ENCODE measurements at places on chromosomes 3 and 15.

GRCh38 chr3:9778143-9779074 is 8.7 kb upstream of the CAMK1 start:
- no peak for DNase-seq

- DNase-seq: no peak
Observed at GRCh38 chr3:10023587-10024310, 2.5 kb upstream of the FANCD2 start.

- DNase-seq: no peak
Observed at GRCh38 chr15:89787944-89788343, 11.8 kb downstream of the MESP2 start.

DNA sequence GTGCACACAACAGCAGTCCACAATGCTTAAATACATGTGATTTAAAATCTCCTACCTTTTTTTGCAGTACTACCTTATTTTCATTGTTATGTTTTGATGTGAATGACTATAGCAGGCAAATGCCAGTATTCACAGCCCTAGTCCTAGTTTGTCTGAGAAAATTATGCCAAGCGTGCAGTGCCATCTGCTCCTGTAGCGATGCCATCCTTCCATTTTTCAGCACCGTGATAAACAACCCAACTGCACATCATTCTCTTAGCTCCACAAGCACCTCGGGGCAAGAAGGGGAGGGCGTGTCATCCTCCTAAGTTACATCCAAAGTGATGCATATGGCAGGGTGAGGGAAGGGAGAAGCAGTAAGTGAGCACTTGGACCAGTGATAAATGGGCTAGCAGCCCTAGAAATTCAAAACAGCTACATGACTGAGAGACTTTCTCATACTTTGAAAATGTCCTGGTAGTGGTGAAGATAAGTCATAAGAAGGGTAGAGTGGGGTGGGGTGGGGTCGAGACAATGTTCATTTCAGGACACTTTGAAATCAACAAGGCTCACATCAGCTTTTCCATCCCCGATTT is 198.8 kb downstream of the LSAMP start:
- no peak for DNase-seq

DNA sequence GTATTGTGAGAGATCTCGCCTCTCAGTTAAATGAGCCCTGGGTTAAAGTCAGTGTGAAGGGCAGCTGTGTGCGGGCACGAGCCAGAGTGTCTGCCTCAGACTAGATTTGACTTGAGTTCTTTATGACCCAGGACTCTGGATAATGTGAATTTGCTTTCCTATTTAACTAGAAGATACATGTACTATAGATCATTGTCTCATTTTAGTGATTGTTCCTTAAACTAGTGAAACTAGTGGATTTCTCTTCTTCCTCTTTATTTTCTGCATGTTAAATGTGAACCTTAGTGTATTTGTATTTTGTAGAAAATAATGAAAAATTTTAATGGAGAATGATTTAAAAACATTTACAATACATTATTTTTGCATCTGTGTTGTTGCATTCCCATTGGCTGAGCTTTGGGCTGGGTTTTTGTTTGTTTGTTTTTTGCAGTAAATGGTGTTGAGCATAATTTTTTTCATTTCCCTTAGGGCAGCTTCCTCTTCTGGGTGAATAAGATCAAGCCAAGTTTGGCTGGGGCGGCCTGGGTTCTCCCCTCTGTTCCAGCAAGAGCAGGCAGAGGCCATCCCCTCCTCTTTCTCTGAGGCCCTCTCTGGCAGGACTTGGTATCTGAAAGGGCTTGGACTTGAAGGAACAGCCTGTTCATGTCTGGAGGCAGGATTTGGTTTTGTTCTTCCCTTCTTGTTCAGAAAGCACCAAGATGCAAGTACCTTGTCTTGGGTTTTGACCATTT is 15.0 kb downstream of the GCSAM start:
- no peak for DNase-seq

GRCh38 chr3:11591002-11591355 is 52.7 kb downstream of the VGLL4 start:
- no peak for DNase-seq

DNA sequence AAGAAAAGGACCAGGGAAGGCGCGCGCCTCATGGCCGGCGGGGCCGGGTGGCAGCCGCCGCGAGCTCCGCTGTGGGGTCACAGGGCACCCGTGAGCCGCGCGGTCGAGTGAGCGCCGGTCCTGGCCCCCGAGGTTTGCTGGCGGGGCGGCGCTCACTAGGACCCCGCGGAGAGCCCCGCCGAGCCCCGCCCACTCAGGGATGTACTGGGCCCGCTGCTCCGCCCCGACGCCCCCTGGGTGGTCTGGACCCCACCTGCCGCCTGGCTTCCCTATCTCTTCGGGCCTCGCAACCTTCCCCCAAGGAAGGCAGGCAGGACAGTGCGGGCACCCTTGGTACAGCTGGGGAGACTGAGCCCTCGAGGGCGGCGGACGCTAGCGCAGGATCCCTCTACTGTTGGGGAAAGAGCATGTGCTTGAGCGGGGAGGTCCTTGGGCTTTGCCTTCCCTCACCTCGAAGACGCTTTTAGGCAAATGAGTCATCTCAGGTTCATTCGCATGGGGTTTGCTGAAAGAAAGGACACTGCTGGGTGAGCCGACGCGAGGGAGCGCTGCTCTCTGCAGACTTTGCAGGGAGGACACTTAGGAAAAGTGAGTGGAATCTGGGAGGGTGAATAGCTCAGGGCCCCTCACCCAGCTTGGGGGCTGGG is at the start of gene CHRNB4:
CHRNB4 (minus strand) TSS at position 109 of the 647 bp plus-strand sequence; CDS start at position 32, 77 bp downstream.
- no peak for DNase-seq

- DNase-seq: peak; percentile 36
Observed at GRCh38 chr15:94412979-94413746, 181.8 kb downstream of the MCTP2 start.

GRCh38 chr15:64969401-64969800 is 20.3 kb downstream of the SPG21 start:
- DNase-seq: no peak

DNA sequence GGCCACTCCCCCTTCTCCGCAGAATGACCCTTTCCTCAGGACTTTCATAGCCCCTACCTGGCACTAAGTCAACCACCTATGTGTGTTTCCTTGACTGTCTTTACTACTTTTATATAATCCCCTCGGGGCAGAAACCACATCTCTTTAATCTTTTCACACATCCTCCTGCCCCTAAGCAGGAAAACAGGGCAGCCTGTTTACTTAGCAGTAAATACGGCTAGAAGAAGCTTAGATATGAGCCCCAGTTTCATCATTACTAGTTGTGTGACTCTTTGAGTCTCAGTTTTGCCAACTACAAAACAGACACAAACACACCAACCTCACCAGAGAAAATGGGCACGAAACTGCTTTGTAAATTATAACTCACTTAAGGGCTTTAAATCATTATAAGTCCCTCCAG is 98.3 kb downstream of the CYP19A1 start:
- no peak for DNase-seq

- no peak for DNase-seq
Observed at GRCh38 chr15:31552482-31553099, 226.0 kb downstream of the KLF13 start.

DNA sequence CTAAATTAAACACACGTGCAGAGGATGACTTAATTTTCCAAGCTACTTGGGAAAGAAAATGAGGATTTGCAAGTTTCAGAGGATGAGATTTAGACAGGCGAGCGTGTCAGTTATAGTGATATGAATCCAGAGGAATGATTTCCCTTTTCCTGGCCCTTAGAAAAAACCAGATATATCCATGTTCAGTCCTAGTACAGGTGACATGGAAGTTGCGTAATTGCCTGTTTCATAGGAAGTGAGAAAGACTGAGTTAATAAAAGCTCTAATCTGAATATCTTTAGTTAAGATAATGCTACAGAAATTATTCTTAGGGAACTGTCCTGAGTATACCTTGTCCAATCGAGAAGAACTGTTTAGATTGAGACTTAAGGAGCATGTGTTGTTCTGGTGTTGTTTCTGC is 490.5 kb downstream of the ZNF385D start:
- DNase-seq: no peak

- DNase-seq: no peak
Observed at GRCh38 chr3:111237946-111238345, 166.3 kb downstream of the NECTIN3 start.

GRCh38 chr3:188942191-188942590 is 229.6 kb upstream of the TPRG1 start:
- no peak for DNase-seq

DNA sequence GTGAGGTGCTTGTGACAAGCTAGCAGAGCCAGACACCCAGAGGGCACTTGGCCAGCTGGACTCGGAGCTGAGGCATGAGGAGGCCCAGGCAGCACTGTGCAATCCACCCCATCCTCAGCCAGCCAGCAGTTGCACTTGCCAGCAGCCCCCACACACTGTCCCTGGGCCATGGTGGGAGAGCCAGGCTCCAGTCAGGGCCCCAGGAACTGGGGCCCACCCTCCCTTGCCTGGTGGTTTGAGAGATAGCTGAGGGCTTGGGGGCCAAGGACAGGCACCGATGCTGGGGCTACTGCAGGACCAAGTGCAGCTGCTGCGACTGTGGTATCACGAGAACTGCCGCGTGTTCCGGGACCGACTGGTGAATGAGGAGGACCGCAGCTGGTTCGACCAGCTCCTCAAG is 63.5 kb downstream of the DNAH1 start:
- DNase-seq: no peak

DNA sequence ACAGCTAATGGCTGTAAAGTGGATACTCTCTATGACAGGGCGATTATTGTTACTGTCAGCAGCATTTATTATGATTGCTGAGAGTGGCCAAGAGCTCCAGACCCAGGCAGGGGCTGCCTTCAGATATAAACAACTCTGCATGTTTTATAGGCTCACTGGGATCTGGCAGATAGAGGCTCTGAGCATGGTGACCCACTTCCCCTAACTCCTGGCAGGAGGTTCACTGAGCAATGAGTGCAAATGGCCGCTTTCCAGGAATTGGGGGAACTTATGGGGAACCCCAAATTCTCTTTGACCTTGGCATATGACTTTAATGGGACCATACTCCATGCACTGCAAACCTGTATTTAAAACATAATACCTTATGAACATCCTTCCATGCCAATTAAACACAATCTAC is 59.0 kb downstream of the SCN5A start:
- DNase-seq: no peak

DNA sequence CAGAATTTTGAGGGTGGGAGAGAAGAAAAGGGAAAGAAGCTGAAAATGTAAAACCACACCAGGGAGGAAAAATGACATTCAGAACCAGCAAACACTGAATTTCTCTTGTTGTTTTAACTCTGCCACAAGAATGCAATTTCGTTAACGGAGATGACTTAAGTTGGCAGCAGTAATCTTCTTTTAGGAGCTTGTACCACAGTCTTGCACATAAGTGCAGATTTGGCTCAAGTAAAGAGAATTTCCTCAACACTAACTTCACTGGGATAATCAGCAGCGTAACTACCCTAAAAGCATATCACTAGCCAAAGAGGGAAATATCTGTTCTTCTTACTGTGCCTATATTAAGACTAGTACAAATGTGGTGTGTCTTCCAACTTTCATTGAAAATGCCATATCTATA is 15.5 kb downstream of the GREM1 start:
- no peak for DNase-seq

- no peak for DNase-seq
Observed at GRCh38 chr3:189781415-189781814, 150.2 kb downstream of the TP63 start.

GRCh38 chr3:146020969-146021368 is 140.0 kb downstream of the PLOD2 start:
- DNase-seq: no peak

DNA sequence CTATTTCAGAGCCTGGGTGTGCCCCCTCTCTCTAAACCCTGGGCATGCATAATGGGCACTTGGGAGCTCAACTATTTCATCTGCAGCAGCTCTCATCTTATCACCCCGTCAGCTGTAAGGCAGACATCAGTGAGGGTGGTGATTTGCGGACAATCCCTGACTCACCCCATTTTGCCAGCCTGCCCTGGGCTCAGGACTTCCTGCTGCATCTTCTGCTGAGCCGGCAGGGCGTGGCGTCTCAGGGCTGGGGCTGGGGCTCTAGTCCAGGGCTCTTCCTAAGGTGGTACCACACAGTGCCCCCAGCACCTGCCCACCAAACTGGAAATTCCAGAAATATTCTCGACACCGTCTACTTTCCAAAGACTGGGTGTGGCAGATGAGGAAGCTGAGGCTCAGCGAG is 925 bp upstream of the PSTPIP1 start:
- no peak for DNase-seq

DNA sequence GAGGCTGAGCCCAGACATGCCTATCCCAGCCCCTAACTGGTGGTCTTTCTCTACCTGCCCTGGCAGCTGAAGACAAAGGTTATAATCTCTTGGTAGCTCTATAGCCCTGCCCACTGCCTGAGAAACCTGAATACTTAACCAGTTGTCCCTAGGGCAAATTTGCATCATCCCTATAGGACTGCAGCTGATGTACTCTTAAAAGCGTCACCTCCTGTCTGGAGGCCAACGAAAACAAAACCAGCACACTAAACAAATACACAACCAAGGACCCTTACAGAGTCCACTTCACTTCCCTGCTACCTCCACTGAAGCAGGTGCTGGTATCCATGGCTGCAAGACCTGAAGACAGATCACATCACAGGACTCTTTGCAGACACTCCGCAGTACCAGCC is 98.0 kb downstream of the KCNAB1 start:
- DNase-seq: peak; percentile 54

DNA sequence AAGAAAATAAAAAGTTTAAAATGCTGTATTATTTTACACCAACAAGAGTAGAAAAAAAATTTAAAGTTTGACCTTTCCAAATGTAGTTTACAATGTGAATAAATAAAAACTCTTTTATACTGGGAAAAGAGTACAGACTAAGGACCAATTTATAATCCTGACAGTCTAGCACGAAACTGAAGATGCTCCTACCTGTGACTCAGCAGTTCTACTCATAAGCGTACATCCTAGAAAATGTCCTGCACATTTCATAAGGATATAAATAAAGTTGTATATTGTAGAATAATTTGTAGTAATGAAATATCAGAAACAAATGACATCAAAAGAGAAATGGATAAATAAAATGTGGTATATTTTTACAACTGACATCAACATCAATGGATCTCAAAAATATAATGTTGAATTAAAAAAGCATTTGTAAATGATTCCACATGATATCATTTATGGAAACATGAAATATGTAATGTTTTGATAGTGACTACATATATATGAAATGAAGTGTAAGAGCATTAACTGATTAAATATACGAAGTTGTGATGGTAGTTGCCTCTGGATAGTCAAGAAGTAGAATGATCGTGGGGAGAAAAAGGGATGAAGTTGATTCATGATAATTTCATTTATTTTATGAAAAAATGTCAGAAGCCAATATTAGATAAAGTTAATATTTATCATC is 161.3 kb upstream of the CBLB start:
- DNase-seq: no peak

DNA sequence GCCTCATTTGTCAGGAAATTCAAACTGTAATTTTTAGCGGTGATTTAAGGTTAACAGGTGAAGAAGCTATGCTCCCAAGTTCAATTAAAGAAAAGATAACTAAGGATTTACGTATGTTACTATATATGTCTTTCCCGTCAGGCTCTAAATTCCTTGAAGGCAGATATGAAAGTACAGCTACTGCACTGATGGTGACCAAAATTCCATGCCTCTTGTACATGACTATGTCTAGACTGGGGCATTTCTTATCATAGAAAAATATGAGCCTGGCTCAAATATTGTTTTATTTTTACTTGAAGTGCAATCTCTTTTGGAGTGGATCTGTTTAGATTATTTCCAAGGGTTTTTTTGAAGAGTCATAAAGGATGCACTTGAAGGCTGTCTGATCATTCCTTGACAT is 647.1 kb upstream of the KCNMB2 start:
- DNase-seq: no peak
